Hindlimb muscle (tissue), 1 donor: ENCODE measurements at places on chromosomes 4 and X.
A peak's percentile ranks its signal among the peaks of the same experiment; 100 is the strongest.

DNA sequence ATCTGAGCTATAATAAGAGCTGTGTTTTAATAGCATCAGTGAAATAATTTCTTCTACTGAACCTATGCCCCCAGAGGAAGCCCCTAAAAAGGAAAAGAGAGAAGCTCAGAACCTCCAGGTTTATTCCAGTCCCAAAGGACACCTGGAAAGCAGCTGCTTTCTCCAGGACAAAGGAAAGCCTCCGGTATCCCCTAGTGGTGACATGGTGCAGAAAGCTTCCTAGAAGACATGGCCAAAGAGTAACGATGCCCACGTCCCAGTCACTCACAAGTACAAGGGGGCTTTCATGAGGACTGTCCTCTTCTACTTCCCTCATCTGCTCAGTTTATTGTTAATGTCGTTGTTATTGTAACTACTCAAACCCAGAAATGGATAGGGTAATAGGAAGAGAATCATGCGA is 343.9 kb downstream of the UNC5C start:
- no peak for DNase-seq

- DNase-seq: peak; percentile 87
Observed at GRCh38 chrX:86047174-86047935, at the start of gene CHM. CHM (minus strand) TSS chrX:86047558; CDS start chrX:86047532, 26 bp downstream.

DNA sequence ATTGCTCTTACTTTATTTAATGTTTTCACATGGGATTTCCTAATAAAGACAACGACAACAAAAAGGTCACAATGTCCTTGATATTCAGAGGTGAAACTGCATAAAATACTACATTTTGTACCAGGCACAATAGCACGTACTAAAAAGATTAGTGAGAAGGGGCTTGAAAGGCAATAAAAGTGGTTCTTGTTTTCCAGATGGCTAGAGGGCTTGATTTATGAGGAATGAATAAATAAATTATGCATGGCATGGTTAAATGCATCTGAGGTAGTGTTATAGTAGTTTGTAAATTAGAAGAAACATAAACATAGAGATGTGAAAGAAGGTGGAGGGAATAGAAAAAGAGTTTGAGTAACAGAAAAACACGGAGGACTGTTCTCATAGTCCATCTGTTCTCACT is 123.4 kb downstream of the CLCN5 start:
- no peak for DNase-seq

DNA sequence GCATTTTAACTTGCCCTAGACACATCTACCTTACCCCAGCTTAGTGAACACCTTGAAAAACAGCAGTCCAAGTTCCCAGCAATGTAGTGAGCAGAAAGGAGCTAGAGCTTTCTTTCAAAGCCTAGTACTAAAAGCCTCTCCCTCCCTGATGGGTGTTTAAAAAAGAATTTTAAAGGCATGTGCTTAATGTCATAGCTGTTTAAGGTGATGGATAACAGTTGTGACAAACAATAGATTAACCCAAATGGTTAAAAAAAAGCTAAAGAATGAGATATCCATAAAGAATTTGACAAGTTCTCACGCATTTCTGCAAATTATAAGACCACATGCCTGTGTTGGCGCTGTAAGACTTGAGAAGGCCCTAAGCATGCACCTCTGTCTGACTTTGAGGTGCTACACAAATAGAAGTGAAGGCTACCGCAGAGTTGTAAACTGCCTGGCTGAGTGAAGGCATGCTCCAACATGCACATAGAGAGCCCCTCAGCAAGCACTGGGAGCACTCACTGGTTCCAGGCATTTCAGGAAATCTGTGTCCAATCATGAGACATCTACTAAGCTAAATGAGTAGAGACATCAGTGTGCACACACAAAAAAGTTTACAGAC is 94.0 kb downstream of the PHF8 start:
- no peak for DNase-seq

- DNase-seq: no peak
Observed at GRCh38 chr4:3413675-3414420, 27.9 kb upstream of the HGFAC start.

- peak; percentile 2 for DNase-seq
Observed at GRCh38 chr4:75584067-75584466, 28.2 kb downstream of the ODAPH start.

GRCh38 chr4:8132947-8133705 is 25.5 kb downstream of the ABLIM2 start:
- DNase-seq: no peak

GRCh38 chr4:125735102-125735501 is 420.3 kb downstream of the FAT4 start:
- DNase-seq: peak; percentile 25

DNA sequence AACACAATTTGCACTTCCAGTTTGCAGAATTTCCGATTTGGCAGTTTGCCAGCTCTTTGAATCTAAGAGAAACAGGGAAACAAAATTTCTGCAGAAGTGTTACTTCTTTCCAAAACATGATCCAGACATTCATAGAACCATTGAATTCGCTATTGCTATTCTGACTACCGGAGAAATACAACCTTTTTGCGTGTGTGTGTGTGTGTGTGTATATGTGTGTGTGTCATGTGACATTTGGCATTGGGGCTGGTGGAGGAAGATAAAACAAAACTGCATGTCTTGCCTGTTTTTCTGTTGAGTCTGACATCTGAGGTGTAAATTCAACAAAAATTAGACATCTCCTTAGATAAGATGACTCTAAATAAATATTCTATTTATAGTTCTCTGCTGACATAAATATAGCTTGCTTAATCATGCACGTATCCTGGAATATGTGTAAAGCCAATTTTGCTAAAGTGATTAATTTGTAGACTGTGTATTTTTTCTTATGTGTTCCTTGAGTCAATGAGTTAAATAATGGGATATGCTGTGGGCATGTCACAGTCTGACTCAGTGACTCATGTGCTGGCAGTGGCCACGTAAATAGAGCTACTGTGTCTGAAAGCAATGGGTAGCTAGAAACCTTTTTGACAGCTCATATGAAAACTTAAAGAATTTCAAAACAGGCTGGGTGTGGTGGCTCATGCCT is 98.9 kb downstream of the HPGD start:
- DNase-seq: no peak

GRCh38 chrX:11364835-11365234 is 71.6 kb downstream of the AMELX start:
- DNase-seq: no peak

DNA sequence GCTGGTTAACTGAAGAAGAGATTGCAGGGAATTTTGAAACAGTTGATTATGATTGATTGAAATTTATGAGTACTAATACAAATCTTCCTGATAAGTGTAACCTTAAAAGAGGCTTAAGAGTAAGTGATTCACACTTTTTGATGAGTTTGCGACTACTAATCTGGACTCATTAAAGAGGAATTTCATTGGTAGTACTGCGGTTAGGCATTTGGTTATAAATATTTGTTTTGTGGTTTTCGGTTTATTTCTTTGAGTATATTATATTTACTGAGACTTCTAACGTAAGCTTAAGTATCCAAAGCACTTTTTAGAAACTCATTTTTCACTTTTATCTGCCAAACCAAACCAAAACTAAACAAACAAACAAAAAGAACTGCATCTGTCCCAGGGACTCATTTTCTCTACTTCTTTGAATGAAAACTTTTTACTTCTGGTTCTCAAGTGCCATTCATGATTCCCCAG is 20.7 kb downstream of the SLIT2 start:
- no peak for DNase-seq

DNA sequence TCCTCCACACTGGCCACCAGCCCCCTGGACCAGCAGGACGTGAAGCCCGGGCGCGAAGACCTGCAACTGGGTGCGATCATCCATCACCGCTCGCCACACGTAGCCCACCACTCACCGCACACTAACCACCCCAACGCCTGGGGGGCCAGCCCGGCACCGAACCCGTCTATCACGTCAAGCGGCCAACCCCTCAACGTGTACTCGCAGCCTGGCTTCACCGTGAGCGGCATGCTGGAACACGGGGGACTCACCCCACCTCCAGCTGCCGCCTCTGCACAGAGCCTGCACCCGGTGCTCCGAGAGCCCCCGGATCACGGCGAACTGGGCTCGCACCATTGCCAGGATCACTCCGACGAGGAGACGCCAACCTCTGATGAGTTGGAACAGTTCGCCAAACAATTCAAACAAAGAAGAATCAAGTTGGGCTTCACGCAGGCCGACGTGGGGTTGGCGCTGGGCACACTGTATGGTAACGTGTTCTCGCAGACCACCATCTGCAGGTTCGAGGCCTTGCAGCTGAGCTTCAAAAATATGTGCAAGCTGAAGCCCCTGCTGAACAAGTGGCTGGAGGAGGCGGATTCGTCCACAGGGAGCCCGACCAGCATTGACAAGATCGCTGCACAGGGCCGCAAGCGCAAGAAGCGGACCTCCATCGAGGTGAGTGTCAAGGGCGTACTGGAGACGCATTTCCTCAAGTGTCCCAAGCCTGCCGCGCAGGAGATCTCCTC is 600 bp downstream of the POU3F4 start:
- no peak for DNase-seq

- DNase-seq: no peak
Observed at GRCh38 chr4:4673070-4673469, 131.2 kb upstream of the STX18 start.

GRCh38 chrX:47194194-47194787 is 662 bp downstream of the UBA1 start:
- DNase-seq: no peak

DNA sequence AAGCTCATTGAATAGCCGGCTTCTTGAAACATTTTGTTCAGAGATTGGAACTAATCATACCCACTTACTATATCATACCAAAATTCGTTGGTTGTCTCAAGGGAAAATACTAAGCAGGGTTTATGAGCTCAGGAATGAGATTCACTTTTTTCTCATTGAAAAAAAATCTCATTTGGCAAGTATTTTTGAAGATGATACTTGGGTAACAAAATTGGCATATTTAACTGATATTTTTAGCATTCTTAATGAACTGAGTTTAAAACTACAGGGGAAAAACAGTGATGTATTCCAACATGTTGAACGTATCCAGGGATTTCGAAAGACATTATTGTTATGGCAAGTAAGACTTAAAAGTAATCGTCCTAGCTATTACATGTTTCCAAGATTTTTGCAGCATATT is 6.4 kb downstream of the FAM200B start:
- DNase-seq: no peak

DNA sequence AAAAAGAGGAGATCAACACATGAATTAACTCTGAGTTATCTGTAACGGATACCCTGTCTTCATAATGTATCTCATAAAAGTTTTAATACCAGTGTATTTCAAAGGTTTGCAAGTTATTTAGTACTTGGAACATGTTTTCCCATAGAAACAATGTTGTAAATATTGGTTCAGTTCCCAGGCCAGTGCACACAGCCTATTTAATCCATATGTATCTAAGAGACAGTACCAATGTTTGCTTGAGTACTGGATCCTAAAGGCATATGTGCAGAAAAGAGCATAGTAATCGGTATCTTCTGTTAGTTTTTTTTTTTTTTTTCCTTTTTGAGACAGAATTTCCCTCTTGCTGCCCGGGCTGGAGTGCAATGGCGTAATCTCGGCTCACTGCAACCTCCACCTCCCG is 46.1 kb downstream of the SLIT2 start:
- DNase-seq: peak; percentile 58

DNA sequence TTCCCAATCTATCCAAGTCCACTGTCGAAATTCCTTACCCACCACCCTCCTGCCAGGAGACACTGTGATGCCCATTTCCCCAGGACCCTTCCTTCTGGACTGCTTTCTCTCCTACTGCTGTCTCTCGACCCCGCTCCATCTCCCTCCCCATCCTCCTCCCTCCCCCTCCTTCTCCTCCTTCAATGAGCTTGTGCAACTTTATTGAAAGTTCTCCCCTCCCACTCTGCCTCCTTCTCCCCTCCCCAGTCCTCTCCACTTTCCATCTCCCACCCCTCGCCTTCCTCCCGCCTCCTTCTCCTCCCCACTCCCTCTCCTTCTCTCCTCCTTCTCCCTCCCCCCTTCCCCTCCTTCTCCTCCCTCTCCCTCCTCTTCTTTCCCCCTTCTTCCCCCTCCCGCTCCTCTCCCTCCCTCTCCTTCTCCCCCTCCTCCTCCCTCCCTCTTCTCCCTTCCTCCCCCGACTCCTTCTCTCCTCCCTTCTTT is 116.6 kb upstream of the FAT1 start:
- no peak for DNase-seq

- no peak for DNase-seq
Observed at GRCh38 chr4:108527723-108528122, 92.7 kb upstream of the RPL34 start.

DNA sequence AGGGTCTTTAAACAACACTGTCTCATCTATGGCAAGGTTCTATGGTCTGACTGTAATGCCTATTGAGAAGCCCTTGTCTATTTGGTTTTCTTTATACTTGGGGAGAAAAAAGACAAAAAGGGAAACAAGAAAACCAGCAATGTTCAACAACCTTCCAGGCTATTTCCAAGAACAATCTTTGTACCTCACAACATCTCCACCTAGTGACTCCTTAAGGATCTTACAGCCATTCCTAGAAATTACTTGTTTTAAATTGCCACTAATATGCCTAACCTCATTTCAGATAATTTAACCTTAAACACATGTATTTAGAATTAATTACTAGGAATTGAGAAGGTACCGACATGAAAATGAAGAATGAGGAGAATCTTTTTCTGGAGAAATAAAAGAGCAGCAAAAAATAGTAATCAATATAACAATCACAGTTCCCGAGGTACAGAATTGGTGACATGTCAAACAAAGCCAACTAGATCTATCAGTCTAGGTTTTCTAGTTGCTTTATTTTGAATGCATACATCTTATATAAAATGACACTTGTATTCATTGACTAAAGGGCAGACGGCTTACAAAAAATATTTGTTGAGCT is 1.6 kb upstream of the RBM46 start:
- peak; percentile 26 for DNase-seq
